Kasumi-1 (cell line): ENCODE measurements at places on chromosomes 3 and 15.

DNA sequence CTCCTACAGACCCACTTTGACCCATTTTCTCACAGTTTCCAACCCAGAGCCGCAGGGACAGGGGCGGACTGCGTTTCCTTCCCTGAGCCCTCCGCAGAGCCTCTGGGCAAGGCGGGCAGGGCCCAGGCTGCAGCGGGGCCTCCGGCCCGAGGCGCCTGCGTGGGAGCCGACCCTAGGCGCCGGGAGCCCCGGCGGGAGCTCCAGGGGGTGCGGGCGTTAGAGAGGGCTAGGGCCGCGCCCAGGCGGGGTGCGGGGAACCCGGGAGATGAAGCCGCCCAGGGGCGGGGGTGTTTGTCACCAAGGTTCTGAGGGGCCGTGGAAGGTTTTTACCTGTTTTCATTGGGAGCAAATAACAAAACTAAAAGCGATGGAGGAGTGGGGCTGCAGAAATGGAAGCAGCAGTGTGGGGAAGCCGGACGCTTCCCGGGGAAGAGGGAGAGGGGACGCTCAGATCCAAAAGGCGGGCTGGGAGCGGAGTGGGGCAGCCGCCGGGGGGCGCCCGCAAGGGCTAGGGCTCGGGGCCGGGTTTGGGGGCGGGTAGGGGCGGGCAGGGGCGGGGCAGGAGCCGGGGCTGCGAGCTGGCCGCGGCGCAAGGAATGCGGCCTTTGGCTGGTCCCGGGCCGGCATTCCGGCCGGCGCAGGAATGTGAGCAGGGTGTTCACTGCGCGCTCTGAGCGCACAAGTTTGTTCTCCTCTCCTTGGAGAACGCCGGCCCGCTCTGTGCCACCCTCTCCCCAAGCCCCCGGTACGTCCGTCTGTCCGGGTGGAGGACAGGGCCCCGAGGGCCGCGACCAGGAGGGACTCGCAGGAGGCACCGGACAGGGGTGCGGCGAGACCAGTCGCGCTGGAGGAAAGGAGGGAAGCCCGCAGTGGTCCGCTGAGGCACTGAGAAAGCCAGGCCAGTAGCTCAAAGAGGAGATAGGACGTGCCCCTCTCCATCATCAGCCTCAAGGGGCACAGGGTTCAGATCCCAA lies 61.1 kb downstream of the AMOTL2 start:
- DNase-seq = peak; percentile 11

DNA sequence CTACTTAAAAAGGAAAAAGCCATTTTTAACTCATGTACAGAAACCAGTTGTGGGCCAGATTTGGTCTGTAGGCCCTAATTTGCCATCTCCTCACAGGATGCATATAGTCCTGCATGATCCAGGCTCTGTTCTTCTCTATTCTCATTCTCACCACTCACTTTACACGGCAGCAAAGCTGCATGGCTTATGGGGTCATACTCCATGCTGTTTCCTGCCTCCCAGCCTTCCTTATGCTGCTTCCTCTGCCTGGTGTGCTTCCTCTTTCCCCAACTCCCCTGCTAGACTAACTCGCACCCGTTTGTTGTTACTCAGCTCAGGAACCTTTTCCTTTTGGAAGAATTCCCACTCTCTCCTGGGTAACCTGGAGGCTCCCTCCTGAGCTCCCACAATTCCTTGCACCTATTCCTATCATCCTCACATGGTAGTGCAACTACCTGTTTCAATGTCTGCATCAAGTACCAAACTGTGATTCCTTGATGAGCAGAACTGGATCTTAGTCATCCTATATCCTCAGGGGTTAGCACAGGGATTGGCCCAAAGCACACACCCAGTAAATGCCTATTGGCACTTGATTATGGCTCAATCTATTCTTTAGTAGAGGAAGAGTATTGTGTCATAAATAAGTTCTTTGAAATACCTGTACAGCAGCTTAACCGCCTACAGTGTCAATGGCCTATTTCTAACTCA lies 172.1 kb upstream of the MITF start:
- peak; percentile 46 for DNase-seq

- no peak for DNase-seq
Measured at GRCh38 chr3:127675651-127676391, 3.1 kb downstream of the ABTB1 start.

GRCh38 chr3:143531101-143531500 lies 317.2 kb downstream of the SLC9A9 start:
- no peak for DNase-seq

DNA sequence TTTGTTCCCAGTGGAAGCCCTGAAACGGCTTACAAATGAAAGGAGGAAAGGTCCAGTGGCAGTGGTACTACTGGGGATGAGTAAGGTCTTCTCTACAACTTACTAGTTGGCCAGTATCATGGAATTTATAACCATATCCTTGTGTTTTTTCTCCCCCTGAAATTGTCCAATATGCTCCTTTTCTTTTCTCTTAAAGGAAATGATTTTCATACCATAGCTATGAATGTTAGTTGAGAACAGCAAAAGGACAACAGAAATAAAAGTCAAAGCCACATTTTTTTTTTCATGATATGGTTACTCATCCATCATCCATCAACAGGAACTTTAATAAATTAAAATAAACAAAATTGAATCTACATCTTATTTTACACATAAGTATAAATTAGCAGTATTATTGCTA lies 450.4 kb downstream of the MFSD1 start:
- DNase-seq = no peak
